ENCODE measurements at places on chromosomes 2 and 18. TPM values are rescaled to one million over a fixed set of nuclear protein-coding genes. Genes with fewer than 3 reads are reported as not detected.

GRCh38 chr18:27824841-27825681 lies 351.9 kb downstream of the CDH2 start:
- no peaks in the 10 kb centered on the region for H3K36me3 ChIP-seq
- no peak for DNase-seq
- H3K4me1 ChIP-seq = no peaks in the 10 kb centered on the region
- no peak overlapping the region for H3K27ac ChIP-seq
- H3K27me3 ChIP-seq = no peaks in the 10 kb centered on the region
- no peak overlapping the region for H3K4me3 ChIP-seq

GLS gene
- total RNA-seq = 132 TPM

NT5C1B gene
- total RNA-seq = not detected

PAX8 gene
- total RNA-seq = 0.71 TPM

KIF3C gene
- total RNA-seq = 6.9 TPM
